T follicular helper cell (primary cell): ENCODE measurements at places on chromosomes 6 and 20.

GRCh38 chr20:49661560-49662329, 51.9 kb downstream of the B4GALT5 start:
- no peak for DNase-seq

- no peak for DNase-seq
Measured at GRCh38 chr20:20210327-20210726, 157.6 kb upstream of the INSM1 start.

- DNase-seq = no peak
Measured at GRCh38 chr20:6074145-6074561, 20.3 kb upstream of the LRRN4 start.

DNA sequence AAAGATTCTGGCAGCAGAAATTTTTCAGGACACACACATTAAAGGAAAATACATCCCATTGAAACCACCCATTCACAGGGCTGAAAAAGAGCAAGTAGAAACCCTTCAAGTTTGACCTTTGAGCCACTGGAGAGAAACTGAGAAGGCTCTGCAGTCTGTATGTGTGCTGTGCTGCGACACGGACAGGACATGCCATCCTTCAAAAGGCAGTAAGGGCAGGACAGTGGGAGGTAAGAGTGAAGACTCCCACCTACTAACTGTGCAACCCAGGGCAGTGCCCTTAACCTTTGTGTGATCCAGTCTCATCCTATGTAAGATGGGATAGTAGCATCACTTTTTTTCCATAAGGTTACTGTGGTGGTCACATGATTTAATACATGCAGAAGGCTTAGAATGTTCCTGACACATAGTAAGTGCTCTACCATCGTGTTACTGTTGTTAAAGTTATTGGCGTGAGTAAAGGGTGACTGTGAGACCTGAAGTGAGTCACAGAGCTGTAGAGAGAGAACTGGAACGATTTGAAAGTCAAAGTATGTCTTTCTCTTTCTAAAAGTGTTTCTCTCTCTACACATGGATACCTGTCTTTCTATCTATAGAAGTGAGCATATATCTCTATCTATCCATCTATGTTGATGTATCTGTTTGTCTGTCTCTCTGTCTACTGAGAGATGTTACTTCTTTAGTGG, 153.7 kb upstream of the OLIG3 start:
- DNase-seq = no peak

DNA sequence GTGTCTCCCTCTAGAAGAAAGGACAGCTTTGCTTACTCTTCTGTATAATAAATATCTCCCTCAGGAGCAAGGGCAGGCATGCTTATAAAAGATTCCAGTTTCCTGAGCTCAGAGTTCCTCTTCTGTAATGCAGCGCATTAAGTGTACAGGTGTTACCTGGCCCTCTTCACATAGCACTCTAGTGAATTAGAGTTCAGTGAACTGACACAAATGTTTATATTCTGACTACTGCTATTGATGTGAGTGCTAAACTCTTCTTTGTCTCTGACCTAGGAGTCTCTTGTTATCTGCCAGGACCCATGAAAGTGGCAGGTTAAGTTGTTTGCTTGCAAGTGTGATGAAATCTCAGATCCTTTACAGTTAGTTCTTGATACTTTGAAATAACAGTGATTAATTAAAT, 33.5 kb downstream of the CYB5R4 start:
- no peak for DNase-seq

GRCh38 chr6:135250234-135250633, 69.1 kb downstream of the MYB start:
- DNase-seq = no peak

GRCh38 chr6:2944405-2945152, 26.8 kb downstream of the SERPINB6 start:
- no peak for DNase-seq
